Bone marrow (tissue), 2 donors: ENCODE measurements at places on chromosomes 12 and 14.

GRCh38 chr12:3076730-3077571, at the start of gene TSPAN9:
TSPAN9 (plus strand) TSS chr12:3077379; CDS start chr12:3201194, 123,815 bp downstream.
- DNase-seq: peak; percentile 24

DNA sequence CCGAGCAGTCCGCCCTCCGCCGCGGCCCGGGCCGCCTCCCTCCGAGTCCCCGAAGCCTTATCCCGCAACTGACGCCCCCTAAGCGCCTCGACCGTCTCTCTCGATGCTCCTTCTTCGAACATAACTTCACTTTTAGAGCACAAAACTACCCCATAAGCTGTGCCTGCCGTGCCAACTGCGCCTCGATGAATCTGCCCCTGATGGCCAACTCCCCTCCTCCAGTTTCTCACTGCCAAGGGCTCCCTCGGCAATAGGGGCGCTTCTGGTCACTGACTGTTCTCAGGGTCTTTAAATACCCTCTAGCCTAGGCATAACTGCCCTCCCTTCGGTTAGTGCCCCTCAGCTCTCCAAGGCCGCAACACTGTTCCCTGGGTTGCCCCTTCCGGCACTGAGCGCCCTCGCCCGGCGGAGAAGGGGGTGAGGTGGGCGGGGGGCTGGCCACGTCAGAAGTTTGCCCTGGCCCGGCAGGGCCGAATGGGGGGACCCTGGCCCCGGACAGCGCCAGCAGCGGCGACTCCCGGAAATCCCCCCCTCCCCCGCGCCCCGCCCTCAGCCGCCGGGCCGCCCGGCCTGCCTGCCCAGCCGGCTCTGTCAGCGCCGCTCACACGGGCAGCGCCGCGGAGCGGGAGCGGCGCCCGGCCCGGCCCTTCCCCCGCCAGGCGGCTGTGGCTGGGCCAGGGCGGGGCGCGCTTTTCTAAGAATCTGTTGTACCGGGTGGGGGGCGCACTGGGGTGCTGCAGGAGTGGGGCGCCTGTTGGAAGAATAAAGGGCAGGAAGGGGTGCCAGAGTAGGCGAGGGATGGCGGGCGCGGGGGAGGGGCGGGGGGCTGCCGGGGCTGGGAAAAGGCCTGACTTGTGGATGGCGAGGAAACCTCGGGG, 10.6 kb downstream of the RARG start:
- DNase-seq: peak; percentile 59

DNA sequence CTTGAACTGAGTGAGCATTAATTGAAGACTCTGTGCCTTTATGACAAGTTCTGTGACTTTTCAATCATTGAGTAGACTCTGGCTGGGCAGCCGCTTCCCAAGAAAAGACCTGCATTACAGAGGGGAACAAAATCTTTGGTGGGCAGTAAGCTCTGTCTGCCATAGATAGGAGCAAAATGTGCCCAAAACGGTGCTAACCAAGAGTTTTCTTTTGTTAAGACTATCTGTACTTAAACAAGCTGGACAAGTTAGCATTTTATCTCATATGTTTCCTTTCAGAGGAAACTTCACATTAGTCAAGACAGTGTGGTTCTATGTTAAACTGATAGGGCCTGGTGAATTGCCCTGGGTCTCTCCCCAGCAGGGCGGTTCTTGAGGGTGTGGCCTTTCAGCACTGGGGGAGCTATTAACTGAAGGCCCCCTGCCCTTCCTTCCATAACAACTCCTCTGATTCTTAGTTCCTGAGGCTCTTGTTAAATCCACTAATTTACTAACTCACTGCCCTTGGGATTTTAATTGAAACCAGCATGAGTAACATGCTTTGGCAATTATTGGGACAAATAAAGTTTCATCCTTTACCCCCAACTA, 219.6 kb downstream of the KTN1 start:
- no peak for DNase-seq

- no peak for DNase-seq
These were observed 53.6 kb downstream of the GOLGA5 start for GRCh38 chr14:92847749-92848148.

DNA sequence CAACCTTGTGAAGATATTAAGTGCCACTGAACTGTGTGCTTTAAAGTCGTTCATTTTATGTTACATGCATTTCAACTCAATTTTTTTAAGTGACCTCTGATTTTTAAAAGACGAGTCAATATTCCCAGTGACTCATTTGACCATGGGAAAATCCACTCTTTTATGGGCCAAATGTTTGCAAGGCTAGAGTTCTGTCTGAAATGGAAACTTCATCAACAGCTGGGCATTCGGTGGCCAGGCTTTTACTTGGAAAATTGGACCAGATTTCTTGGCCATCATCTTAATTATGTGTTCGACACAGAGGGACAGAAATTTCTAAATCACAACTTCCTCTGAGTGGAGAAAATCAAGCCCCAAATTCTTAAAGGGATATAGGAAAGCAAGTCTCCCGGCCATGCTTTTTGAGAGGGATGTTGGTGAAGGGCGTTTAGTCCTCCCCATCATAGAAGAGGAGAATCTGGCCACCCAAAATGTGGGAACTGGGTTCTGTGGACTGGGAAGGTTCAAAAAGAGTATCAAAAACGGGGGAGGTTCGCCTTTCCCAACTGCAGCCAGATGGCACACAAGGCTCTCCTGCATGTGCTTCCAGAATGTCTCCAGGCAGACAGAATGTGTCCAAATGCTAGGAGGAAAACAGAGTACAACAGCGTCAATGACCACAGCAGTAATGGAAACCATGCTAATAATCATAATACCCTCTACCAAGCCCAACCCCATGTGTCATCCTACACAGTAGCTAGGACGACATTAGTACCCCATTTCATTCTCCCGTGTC, 40.9 kb upstream of the FZD10 start:
- DNase-seq: no peak

- no peak for DNase-seq
These were observed 1.3 kb downstream of the FAM181A start for GRCh38 chr14:93928184-93929047.

GRCh38 chr12:101323255-101323654, 43.4 kb downstream of the UTP20 start:
- no peak for DNase-seq
